ENCODE measurements at places on chromosomes 12 and 14.

- peak; percentile 49 for DNase-seq
Measured at GRCh38 chr12:12508612-12509011, 54.1 kb downstream of the DUSP16 start.

- no peak for DNase-seq
Measured at GRCh38 chr12:64833928-64834327, 9.5 kb downstream of the TBC1D30 start.

GRCh38 chr12:75631831-75632230 lies 120.4 kb upstream of the KRR1 start:
- DNase-seq = no peak

DNA sequence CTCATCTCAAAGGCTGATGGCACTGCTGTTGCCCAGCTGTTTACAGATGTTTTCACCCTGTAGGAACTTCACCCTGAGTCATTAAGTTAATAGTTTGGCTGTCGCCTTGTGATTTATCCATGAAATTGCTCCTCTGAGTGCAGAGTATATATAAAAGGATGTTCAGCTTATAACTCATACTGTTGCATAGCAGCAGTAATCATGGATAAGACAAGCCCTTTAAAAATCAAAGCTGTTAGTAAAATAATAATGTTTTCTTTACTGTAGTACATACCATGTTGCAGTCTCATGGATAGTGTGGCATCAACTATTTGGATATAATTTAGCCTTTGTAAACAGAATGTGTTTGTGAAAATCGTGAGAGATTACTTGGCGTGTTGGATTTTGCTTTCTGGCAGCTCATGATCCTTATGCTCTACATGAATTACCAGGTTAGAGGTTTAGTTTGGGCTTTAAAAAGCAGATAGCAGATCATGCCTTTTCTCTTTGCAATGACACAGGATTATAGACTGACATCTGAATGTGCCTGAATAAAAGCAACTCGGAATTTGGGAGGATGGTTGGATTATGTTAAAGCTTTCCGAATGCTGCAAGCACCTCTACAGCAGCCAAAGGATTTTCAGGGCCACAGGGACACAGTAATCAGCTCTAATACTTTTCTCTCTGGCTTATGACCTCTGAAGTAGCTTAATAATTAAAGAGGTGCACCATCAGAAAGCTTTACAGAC lies 279.7 kb upstream of the ATP2B1 start:
- peak; percentile 32 for DNase-seq

DNA sequence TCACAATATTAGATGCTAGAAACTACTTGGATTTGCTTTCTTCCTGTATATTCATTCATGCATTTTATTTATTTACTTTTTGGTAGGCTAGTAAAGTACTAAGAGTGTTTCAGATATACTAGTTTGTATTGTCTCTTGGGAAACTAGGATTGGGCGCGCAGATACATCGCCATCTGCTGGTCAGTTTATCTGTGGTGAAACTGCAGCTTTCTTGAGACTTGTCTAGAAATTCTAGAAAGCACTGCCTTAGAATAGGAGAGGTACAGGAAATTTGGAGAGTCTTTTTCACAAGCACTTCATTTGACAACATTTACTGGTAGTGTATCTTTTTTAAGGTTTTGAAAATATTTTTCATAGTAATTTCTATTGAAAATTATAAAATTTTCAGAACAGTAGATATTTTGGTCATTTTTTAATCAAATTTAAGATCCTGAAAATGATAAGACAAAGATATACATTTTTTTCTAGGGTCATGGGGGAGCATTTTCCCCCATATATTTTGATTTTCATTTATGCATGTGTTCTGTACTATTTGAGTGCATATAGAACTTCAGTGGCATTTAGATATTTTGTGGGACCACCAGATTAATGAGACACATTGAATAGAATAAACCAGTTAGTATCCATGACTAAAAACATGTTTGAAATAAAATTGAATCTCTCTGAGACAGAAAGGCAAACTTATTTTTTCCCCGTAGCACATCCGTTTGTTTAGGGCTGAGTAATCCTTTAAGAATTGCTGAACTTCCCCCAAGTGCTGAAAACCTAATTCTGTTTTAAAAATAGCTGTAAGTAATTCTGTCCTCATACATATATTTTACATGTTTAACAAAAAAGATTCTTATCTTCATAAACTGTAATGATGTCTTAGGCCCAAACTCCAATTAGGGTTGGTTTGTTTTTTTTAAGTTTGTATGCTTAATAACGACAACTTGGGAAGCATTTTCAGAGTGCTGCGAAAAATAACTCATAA lies 44.5 kb downstream of the SLC38A6 start:
- peak; percentile 82 for DNase-seq

GRCh38 chr14:60642270-60643140 lies 6.8 kb downstream of the SIX1 start:
- DNase-seq = no peak

GRCh38 chr14:31902002-31902401 lies 175.1 kb upstream of the ARHGAP5 start:
- DNase-seq = no peak

- DNase-seq = peak; percentile 40
Measured at GRCh38 chr14:53380052-53380866, 227.1 kb upstream of the DDHD1 start.

GRCh38 chr14:86858031-86858430 lies 1135.0 kb downstream of the GALC start:
- DNase-seq = peak; percentile 81

- no peak for DNase-seq
Measured at GRCh38 chr14:96737881-96738280, 59.3 kb upstream of the VRK1 start.

- DNase-seq = peak; percentile 44
Measured at GRCh38 chr14:104697892-104698583, 8.6 kb downstream of the INF2 start.

GRCh38 chr12:55824726-55825125 lies 4.7 kb downstream of the DNAJC14 start:
- no peak for DNase-seq

GRCh38 chr12:124747426-124748161 lies 116.1 kb downstream of the SCARB1 start:
- DNase-seq = peak; percentile 95

DNA sequence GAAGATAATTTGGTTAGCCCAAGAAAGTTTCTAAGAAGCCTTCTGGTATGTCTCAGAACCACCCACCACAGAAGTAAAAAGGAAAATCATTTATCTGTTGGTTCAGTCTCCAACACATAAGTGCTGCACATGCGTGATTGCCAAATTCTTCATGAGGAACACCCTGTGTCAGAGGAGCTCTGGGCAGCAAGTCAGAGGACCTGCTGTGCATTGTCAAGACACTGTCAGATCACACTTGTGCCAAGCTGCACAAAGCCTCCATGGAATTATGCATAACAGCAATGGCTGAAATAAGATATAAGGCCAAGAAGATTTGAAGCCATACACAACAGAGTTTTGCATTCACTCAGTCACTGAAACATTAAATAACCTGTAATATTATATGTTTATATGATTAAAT lies 1304.7 kb upstream of the FLRT2 start:
- no peak for DNase-seq

Measured in fibroblast of skin of right quadriceps (primary cell).